Naive B cell (primary cell): ENCODE measurements at places on chromosomes 5 and 9.

- no peak overlapping the region for H3K27ac ChIP-seq
- H3K36me3 ChIP-seq = no peaks in the 10 kb centered on the region
- H3K4me1 ChIP-seq = no peaks in the 10 kb centered on the region
- peaks cover 33% of the 10 kb centered on the region for H3K27me3 ChIP-seq
Observed at GRCh38 chr9:134619983-134620661, 21.5 kb upstream of the COL5A1 start.

DNA sequence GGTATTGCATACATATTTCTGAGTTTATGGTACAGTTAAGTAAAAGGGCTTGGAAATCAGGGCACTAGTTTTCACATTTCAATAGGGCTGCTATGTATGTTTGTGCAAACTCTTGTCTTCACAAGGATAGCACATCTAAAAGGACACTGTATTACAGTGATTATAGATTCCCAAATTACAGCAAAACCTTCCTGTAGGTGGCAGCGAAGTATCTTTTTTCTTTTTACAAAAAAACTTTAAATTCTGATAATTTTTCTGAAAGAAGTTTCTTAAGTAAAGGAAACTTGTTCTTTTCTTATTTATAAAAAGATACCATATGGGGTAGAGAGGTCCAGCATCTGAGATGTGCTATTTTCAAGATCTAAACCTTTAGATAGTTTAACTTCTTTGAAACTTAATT lies 337.8 kb downstream of the PTPRD start:
- no peak overlapping the region for H3K4me3 ChIP-seq
- no peak for DNase-seq
- H3K36me3 ChIP-seq = no peaks in the 10 kb centered on the region
- no peaks in the 10 kb centered on the region for H3K4me1 ChIP-seq

GRCh38 chr5:150303070-150303615 lies 438 bp upstream of the ARSI start:
- H3K4me3 ChIP-seq = no peak overlapping the region
- no peak for DNase-seq
- H3K36me3 ChIP-seq = no peaks in the 10 kb centered on the region

DNA sequence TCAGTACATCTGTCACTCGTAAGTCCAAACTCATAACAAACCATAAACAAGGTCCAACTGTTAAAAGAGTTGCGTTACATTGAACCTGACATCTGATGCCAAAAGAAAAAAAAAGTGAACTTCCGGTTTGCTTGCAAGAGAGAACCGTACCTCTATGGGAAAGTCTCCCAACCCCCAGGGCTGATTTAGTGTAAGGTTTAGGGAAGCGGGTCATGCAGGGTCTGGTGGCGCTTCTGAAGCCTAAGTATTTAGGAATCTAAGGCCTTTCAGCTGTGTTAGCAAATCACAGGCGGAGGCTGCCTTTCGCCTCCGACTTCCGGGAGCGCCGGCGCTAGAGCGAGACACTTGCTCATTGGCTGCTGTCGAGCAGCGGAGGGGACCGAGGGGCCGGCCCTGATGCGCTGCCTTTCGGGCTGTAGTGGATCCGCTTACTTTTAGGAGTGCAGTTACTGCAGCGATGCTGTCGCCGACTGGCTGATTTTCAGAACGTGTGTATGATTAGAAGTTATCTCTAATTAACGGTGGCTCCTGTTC lies 12.0 kb upstream of the GNPDA1 start:
- DNase-seq = peak; percentile 70
- H3K27ac ChIP-seq = peak overlapping the region; percentile 96
- H3K27me3 ChIP-seq = peaks cover 21% of the 10 kb centered on the region
- peaks cover 5% of the 10 kb centered on the region for H3K4me1 ChIP-seq
- peak overlapping the region; percentile 85 for H3K4me3 ChIP-seq
- H3K36me3 ChIP-seq = peaks cover 4% of the 10 kb centered on the region

GRCh38 chr9:37969130-37969529 lies 65.2 kb upstream of the SLC25A51 start:
- no peaks in the 10 kb centered on the region for H3K36me3 ChIP-seq
- no peaks in the 10 kb centered on the region for H3K4me1 ChIP-seq
- no peak overlapping the region for H3K4me3 ChIP-seq
- no peaks in the 10 kb centered on the region for H3K27me3 ChIP-seq

GRCh38 chr5:3659907-3660306 lies 64.3 kb downstream of the IRX1 start:
- H3K4me3 ChIP-seq = no peak overlapping the region
- H3K4me1 ChIP-seq = no peaks in the 10 kb centered on the region
- H3K36me3 ChIP-seq = no peaks in the 10 kb centered on the region
- no peak overlapping the region for H3K27ac ChIP-seq

GRCh38 chr9:131969469-131969989 lies 110.1 kb downstream of the MED27 start:
- no peaks in the 10 kb centered on the region for H3K4me1 ChIP-seq
- no peak overlapping the region for H3K4me3 ChIP-seq
- no peak overlapping the region for H3K27ac ChIP-seq
- no peak for DNase-seq

GRCh38 chr5:1983919-1984695 lies 101.4 kb upstream of the IRX4 start:
- H3K4me1 ChIP-seq = no peaks in the 10 kb centered on the region
- no peaks in the 10 kb centered on the region for H3K36me3 ChIP-seq

GRCh38 chr5:32326216-32326772 lies 13.6 kb upstream of the MTMR12 start:
- peaks cover 6% of the 10 kb centered on the region for H3K36me3 ChIP-seq
- H3K4me1 ChIP-seq = peaks cover 2% of the 10 kb centered on the region
- no peak for DNase-seq
- no peak overlapping the region for H3K27ac ChIP-seq
- no peaks in the 10 kb centered on the region for H3K27me3 ChIP-seq

DNA sequence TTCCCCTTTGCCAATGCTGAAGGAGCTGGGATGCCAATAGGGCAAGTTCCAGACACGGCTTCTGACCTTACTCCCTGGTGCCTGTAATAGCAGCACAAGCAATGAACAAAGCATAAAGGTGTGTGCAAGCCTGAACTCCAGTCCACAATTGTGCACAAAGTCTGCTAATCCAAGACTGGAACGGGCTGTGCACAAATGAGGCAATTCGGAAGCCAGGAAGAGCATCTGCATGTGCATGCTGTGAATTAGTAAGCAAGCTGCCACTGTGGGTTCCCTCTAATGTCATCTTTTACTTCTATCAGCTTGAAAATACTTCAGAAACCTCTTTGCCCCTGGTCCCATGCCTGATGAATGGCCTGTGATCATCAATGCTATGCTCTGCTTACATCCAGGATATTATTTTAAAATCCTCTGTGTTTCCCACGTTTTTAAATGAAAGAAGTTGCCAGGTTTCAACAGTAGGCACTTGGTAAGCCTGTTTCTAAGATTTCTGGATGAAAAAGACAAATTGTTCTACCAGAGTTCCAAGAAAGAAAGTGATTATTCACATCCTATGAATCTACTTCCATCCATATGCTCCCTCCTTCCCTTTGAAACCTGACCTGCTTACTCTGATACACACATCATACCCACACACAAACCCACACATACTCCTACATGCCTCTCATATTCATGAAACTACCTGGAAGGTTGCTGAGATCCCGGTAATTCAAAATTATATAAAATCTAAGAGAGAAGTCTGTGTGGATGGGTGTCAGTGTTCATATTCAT lies 165.7 kb downstream of the KCTD16 start:
- H3K27me3 ChIP-seq = peaks cover 16% of the 10 kb centered on the region
- H3K4me1 ChIP-seq = no peaks in the 10 kb centered on the region
- H3K27ac ChIP-seq = no peak overlapping the region
- DNase-seq = no peak
- H3K36me3 ChIP-seq = no peaks in the 10 kb centered on the region

GRCh38 chr5:107523029-107523680 lies 147.6 kb downstream of the EFNA5 start:
- H3K36me3 ChIP-seq = no peaks in the 10 kb centered on the region
- no peak for DNase-seq
- H3K4me3 ChIP-seq = no peak overlapping the region

DNA sequence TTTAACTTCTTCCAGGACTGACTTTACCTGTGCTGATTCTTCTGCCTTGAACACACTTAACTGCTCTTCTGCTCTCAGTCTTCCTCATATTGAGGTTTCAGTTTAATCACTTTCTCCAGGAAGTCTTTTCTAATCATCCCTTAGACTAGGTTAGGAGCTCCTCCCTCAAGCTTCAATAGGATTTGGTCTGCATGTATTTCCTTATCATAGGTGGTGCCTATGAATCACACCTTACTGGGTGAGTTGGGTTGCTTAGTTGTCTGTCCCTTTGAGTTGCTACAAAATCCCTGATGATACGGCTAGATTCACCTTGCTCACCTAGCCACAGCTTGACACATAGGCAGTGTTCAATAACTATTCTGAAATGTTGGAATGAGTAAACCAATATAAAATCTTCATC lies 164.4 kb downstream of the DNAH5 start:
- no peak for DNase-seq
- H3K27me3 ChIP-seq = no peaks in the 10 kb centered on the region
- H3K27ac ChIP-seq = no peak overlapping the region
- H3K4me1 ChIP-seq = no peaks in the 10 kb centered on the region
- no peaks in the 10 kb centered on the region for H3K36me3 ChIP-seq
- H3K4me3 ChIP-seq = no peak overlapping the region

GRCh38 chr5:76145945-76146344 lies 62.8 kb downstream of the SV2C start:
- DNase-seq = no peak
- H3K27ac ChIP-seq = no peak overlapping the region
- H3K4me3 ChIP-seq = no peak overlapping the region
- H3K36me3 ChIP-seq = no peaks in the 10 kb centered on the region
